ENCODE measurements at places on chromosomes 4 and X.

DNA sequence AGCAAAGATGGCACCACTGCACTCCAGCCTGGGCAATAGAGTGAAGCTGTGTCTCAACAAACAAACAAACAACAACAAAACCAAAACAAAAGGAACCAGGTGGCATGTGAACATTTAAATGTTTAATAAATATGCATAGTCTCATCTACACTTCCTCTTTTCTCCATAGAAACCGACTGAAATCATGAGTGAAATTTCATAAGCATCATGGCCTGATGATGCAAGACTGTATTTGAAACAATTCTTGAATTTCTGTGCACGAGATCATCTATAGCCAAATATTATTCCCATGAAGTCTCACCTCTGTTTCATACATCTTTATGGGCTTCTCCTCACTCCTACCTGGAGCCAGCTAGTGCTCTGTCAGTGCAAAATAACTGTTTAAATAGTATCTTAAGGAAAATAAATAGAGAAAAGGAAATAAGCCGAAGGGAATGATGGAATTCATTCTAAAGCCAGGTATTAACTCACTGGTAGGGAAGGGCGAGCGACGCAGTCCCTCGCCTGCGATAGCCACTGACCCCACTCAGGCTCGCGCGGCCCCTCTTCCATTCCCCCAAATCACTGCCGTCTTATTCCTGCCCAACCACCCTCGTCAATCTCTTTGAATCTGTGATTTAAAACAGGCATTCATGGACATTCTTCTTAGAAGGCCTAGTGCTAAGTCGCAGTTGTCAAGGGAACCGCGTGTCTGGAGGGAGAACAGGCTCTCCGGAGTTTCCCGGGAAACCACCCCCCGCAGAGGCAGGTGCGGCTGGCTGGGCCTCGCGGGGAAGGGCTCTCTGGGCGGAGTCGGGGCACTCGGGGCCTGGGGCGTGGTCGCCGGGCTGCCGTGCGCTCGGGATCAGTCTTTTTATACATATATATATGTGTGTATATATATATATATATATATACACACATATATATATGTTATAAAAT lies 52.4 kb upstream of the TRIM2 start:
- no peak for DNase-seq

- no peak for DNase-seq
These were observed 8.5 kb downstream of the RBM47 start for GRCh38 chr4:40621229-40621591.

GRCh38 chrX:133323431-133323830 lies 91.9 kb downstream of the GPC4 start:
- DNase-seq, result no peak

- DNase-seq, result no peak
These were observed 17.7 kb downstream of the PPP3CA start for GRCh38 chr4:101329592-101329991.

DNA sequence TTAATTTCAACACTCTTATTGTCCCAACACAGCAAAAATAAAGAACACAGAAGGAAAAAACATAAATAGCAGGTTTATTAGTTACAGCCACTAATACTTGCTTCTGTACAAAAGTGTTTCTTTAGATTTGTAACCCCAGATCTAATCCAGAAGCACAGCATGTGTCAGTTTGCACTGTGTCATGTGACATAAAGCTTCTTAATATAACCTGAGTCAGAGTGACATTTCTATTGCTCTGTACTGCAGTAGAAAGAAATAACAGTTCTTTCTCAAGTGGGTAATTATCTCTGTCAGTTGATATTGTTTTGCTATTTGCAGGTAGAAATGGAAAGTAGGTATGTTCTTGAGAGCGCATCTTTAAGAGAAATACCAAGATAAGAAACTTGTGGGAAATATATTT lies 422.5 kb downstream of the ZIC3 start:
- no peak for DNase-seq

GRCh38 chr4:86608757-86609375 lies 14.8 kb downstream of the PTPN13 start:
- no peak for DNase-seq

GRCh38 chrX:19535476-19535875 lies 20.2 kb upstream of the MAP3K15 start:
- peak; percentile 1 for DNase-seq

- DNase-seq, result no peak
These were observed 317.7 kb upstream of the ANXA10 start for GRCh38 chr4:167774646-167775045.

GRCh38 chrX:19709812-19710518 lies 177.4 kb downstream of the SH3KBP1 start:
- no peak for DNase-seq

DNA sequence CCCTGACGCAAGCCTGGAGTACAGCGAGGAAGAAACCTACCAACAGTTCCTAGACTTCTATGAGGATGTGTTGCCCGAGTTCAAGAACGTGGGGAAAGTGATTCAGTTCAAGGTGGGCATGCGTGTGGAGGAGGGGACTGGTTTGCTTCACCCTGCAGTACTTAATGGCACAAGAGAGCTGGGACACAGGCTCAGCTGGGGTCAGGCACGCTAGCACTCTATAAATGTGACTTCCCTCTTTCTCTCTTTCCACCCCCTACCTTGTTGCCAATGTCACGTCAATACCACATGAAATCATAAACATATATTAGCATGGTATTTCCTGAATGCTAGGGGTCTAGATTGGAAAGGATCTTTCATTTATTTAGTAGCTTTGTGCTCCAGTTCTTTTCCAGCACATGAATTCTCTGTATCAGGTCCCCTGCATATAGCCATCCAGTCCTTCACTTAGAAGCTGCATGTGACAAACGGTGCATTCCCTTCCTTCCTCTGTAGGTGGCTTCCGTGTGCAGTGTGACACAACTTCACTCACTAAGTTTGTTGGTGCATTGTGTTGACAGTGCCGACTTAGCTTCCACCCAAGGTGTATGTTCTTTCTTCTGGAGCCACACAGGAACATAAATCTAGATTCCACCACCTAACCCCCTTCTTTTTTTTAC lies 25.6 kb downstream of the ZRSR2 start:
- peak; percentile 14 for DNase-seq

DNA sequence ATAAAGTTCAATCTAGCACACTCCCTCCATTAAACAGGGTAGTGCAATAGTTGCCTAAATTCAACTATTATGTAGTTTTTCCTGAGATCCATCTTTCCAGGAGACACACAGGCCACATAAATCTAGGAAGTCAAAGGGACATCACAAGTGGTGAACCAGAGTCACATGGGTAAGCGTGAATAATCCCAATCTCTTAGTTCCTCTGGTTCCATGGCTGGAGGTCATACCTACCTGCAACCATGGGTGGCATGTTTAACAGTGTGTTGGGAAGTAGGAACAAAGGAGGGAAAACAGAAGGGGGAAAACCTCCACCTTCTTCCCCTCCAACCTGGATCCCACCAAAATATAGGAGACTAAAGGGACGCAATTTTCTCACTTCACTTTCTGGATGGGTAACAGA lies 2651.6 kb downstream of the ARAP2 start:
- no peak for DNase-seq

- DNase-seq, result no peak
These were observed 272.8 kb upstream of the EPHA5 start for GRCh38 chr4:65943076-65943475.

GRCh38 chrX:52341493-52341892 lies 27.3 kb upstream of the XAGE2 start:
- peak; percentile 1 for DNase-seq

- no peak for DNase-seq
These were observed 78.7 kb downstream of the CAPN6 start for GRCh38 chrX:111191598-111191997.

DNA sequence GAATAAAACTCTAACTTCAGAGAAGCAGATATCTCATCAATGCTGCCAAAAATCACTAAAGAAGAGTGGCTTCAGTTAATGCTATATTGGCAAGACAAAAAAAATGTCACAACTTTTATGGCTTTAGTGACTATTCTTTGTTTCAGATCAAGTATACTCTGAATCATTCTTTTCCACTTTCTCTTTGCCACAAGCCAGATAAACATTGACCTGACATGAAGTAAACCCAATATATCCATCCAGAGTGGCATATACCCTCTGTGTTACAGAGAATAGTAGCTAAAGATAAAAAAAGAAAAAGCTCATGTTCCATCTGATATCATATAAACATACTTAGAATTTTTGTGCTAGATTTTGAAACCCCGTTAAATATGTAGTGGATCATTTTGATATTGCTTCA lies 206.7 kb upstream of the CNKSR2 start:
- DNase-seq, result no peak

DNA sequence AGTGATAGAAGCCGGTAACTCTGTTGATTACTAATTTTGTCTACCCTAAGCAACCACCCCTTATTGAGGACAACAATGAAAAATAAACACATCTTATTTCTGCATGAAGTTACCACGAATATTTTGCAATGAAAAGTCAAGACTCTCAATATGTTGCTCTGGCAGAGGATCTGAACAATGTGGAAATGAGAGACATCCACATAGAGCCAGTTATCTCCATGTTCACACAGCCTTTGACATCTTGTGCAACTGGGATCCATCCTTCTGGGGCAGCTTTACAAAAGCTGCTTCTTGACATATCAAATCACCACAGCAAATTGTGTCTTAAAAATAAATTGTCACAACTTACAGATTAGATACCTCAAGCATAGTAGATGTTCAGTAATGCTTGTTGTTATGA lies 10.2 kb downstream of the EDNRA start:
- no peak for DNase-seq

DNA sequence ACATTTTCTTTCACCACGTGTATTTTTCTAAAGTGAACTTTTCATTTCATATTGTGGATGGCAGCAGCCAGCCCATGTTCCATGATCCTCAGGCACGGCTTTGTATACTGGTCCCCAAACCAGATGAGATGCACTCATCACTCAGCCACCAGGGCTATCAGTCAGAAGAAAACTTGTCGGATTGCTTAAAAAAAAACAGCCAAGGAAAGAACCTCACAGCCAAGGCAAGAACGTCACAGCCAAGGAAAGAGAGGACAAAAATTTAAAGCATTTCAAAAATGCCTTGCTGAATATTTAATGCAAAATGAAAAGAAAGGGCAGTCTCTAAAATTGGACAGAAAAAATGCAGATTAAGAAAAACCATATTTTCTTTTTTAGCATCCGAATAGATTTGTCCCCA lies 333.3 kb downstream of the PDGFC start:
- DNase-seq, result no peak

- DNase-seq, result peak; percentile 51
These were observed 80.6 kb downstream of the FBXW7 start for GRCh38 chr4:152455311-152455710.

DNA sequence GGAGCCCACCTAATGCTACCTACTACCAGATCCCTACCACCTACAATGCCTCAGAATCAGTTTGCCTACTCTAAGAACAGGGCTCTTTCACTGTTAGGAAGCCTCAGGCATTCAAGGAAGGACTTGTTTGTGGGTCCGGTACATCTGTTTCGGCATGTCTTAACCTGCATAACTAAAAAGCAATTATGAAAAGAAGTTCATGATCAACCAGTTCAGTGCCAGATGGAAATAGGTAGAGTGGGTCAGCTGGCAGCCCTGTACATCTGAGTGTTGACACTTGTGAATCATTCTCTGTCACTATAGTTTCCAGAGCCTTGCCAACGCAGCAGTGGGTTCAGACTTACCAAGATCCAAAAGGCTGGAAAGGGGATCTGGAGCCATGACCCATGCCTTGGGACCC lies 3.3 kb downstream of the TMEM185A start:
- no peak for DNase-seq

Data from erythroblast (primary cell).